ENCODE measurements at places on chromosomes 4 and X. TPM values are rescaled to one million over a fixed set of nuclear protein-coding genes. Genes with fewer than 3 reads are reported as not detected.

FDCSP gene
- total RNA-seq: not detected

TEX13C gene
- not detected for total RNA-seq

F11 gene
- total RNA-seq: not detected

GRID2 gene
- not detected for total RNA-seq

PPEF2 gene
- total RNA-seq: not detected

SHISA3 gene
- not detected for total RNA-seq
